Lung microvascular endothelial cell (primary cell): ENCODE measurements at places on chromosomes 7 and 10.

DNA sequence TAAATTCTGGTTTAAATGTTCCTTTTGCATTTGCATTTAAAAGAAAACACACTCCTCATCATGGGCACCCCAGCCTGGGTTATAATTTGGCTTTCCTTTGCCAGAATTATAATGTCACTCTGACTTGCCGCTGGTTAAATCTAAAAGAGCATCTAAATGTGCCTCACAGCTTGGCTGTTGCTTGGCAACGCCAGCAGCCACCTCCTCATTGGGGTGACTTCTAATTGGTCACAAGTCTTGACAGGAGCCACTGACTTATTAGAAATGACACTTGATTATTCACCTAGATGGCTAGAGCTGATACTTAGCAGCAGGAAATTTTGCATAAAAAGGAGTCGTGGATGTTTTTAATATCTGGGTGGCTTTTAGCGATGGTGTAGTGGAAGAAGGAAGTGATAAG is 114.3 kb downstream of the TBXAS1 start:
- no peak for DNase-seq

- DNase-seq, result no peak
Observed at GRCh38 chr10:130557181-130557845, 421.1 kb downstream of the GLRX3 start.

DNA sequence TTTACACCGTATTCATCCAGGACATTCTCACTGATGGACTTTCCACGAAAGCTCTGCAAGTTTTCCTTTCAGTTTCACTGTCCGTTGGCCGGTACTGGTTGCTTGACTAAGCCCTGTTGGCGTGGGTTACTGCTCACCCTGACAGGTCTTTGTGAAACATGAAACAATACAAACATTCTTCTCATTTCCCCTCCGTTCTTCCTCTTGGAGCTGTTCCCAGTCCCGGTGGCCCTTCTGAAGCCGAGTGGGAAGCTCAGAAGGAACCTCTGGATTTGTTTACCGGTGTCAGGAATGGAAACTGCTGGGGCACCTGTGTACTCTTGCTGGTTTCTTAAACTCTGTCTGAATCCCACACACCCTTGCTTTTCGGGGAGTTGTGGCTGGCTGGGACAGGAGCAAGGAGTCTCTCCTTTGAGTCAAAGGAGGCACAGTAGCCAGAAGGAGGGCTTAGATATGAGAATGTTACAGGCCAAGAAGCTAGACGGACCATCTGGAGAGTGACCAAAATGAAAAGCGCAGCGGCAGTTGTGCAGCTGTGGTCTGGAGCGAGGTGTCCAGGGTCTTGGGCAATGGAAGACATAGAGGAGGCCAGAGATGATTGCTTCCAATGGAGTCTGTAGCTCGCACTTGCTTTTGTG is 45.7 kb downstream of the LYZL2 start:
- DNase-seq, result peak; percentile 96

GRCh38 chr7:26538216-26538615 is 246.6 kb downstream of the SNX10 start:
- no peak for DNase-seq

DNA sequence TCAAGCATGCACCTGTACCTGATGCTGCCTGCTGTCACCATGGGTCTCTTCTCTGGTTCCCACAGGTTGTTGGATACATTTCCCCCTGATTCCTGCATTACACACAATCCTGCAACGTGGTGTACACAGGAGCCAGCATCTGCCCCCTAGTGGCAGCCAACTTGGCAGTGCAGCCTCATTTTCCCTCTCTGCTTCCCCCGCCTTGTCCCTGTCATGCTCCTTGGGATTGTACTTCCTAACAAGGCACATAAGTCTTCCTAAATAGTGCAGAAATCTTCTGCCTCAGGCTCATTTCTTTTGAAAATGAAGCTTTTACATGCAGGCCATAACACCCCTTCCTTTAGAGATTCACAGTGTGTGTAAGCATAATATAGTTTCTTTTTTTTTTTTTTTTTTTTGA is 387.5 kb downstream of the CCSER2 start:
- DNase-seq, result peak; percentile 42

- no peak for DNase-seq
Observed at GRCh38 chr10:35752469-35753461, 110.7 kb upstream of the FZD8 start.

DNA sequence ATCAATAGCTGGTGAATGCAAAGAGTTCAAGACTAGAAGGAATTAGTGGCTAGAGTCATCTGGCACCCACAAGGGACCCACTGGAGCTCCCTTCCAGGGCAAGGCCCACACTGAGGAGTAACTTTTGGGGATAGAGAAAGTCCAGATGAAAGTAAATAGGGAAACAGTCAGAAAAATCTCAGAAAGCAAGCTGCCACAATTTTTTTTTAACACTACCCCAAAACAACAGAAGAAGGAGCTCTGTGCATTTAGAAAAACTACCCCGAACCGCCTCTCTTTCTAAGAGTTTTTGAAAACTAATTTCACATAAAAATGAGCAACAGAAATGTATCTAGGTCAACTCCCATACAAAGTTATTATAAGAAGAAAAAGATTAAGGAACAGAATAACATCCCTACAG is 42.2 kb downstream of the AOAH start:
- DNase-seq, result no peak

DNA sequence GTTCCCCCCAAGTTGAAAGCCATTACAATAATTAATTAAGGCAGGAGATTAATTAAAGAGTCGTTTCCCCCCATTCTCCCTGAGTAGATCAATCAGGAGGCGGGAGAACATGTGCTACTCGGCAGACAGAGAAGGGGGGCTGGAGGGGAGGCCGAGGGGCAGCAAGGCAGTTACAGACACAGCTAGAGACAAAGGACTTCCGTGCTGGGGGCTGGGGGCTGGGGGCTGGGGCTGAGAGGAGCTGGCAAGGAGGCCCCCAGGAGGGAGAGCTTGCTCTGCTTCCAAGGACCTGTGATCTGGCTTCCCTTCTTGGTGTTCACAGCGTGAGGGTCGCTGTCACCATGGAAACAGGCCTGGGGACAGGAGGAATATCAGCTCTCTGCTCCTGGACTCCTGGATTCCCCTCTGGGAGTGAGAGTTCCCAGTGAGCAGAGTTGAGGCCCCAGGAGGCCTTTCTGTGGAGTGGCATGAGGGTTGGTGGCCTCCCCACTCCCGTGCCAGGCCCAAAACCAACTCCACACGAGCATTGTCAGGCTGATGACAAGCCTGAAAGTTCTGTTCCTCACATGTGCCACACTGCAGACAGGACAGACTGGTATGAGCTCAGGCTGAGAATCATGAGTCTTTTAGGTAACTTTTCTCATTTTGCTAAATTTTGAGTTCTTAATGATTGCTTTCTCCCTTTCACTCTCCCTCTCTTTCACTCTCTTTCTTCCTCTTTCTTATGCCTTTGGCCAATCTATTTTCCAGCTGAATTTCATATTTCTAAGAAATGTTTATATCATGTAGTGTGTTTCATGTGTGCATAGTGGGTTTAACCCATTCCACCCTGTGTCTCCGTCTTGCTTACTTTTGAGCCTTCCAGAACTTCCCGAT is 16.4 kb downstream of the FAM241B start:
- no peak for DNase-seq

DNA sequence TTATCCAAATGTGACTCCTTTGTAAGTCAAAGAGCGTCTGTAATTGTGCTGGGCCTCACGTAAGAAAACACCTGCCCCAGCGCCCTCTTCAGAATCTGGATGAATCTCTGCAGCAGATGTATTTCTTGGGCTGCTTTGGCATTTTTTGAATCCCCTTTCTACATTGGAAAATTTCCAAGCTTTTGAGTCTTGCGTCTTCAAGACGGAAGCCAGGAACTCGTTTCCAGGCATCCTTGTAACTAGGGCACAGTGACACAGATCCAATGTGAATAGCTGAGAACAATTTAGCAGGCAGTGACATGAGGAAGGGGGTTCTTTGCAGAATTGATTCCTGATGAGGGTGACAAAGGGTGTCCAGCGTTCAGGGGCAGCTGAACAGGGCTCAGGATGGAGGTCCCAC is 862.3 kb downstream of the TYW1 start:
- no peak for DNase-seq
